ENCODE measurements at places on chromosomes 4 and X. TPM values are rescaled to one million over a fixed set of nuclear protein-coding genes. Genes with fewer than 3 reads are reported as not detected.

The C1GALT1C1 gene
- total RNA-seq = 19.3 TPM

The ADAD1 gene
- not detected for total RNA-seq

The NAA11 gene
- total RNA-seq = not detected

The TASL gene
- 4.6 TPM for total RNA-seq

The P2RY8 gene
- 8.3 TPM for total RNA-seq

The CCDC158 gene
- total RNA-seq = 0.18 TPM

The SRPX2 gene
- total RNA-seq = 19.1 TPM

The MANBA gene
- 39.5 TPM for total RNA-seq

The TMEM31 gene
- not detected for total RNA-seq

The SHROOM3 gene
- 73.6 TPM for total RNA-seq

The TRPC5OS gene
- not detected for total RNA-seq

- no peak for DNase-seq
These were observed 428.0 kb downstream of the SPIN4 start for GRCh38 chrX:62923093-62923492.

GRCh38 chr4:95155759-95156451 lies 392.9 kb downstream of the UNC5C start:
- DNase-seq = no peak

DNA sequence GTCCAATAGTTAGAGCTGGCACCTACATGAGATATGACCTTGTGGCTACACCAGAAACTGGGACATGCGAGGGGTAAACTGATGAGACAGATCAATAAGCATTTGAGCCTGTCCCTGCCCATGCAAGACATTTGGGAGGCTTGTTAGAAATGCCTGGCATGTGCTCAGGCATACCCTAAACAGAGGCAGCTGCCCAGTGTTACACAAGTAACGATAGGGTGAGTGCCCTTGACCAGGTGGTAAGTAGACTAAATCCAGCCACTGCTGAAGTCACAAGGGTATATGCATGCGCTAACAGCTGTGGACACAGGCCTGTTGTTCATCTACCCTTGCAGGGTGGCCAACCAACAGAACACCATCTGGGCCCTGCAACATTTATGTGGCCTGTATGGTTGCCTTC lies 56.1 kb upstream of the CCDC149 start:
- DNase-seq = no peak

GRCh38 chr4:25908491-25908901 lies 5.5 kb upstream of the SMIM20 start:
- DNase-seq = no peak

GRCh38 chr4:52143815-52144214 lies 92.7 kb downstream of the SPATA18 start:
- no peak for DNase-seq

DNA sequence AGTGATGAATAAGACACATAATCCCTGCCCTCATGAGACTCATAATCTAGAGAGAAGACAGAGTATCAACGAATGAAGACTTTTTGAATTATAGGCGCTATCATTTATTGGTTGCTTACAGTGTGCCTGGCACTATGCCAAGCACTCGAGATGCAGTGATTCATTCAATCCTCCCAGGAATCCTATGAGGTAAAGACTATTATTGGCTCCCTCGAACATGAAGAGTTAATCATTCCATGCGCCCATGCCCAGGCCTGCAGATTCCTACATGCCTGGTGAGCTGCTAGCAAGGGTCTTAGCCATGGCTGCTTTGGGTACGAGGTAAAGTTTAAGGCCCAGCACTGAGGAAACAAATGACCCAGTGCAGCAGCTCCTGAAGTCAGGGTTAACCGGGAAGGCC lies 47.0 kb downstream of the TEX13B start:
- no peak for DNase-seq

DNA sequence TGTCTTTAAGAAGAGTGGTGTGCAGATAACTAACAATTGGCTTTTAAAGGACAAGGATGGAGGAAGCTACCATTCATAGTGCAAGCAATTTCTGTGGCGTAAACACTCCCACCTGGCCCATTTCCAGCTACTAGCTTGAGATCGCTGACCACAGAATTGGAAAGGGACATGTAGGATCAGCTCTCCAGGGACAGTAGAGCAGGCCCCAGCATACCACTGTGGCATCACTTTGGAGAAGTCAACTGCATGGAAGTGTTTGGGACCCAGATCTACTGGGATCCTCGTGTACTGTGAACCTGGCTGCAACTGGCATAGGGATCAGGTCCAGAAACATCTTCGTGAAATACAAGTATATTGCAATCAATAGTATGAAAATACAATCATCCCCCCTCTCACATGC lies 515.0 kb downstream of the INPP4B start:
- peak; percentile 57 for DNase-seq

- DNase-seq = no peak
These were observed 30.4 kb upstream of the UBE2NL start for GRCh38 chrX:143853488-143853887.

DNA sequence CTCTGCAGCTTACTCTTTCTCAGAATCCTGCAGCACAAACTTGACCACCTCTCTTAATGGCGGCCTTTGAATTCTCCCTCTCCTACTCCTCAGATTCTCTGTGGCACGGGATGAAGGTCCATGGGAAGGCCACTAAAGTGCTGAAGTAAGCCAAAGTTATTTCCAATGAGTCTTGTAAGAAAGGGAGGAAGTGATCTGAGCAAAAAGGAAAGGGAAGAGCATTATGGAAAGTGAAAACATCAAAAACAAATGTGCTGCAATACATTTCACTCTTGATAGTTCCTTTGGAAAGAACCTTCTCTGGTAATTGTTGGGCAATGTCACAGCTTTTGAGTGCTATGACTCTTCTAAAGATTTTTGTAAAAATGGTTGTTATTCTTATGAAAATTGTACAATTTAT lies 54.3 kb upstream of the CAMK2D start:
- no peak for DNase-seq

- DNase-seq = no peak
These were observed 242.5 kb downstream of the OPHN1 start for GRCh38 chrX:68190799-68191198.

DNA sequence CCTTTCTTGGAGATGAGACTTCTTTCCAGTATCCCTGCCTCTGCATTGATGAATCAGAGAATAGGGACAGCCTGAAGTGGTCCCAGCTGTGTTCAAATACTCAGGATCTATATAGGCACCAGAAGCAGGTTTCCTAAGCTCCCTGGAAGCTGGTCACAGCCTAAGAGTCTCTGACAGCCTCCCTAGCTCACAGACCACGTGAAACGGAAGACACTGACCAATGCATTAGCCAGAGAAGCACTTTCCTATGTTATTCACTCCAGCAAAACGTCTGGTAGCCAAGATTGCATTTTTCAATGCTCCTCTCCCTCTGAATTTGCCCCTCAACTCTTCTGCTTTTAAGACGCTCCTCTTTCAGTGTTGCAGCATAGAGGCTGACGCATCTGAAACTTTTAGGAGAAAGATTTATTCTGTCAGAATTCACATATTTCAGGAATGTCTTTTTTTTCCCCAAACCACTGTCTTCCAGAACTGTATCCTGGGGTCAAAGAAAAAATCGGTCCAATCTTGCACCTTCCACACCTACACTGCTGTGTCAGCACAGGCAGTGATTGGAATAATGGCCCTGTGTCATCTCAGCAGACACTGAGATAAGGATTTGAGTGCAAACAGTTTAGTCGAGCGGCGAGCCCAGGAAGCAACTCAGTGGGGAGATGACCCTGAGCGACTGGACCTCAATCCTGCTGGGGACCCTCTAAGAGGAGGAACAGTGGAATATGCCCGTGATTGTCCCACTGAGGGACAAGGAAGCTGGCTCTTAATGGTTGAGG lies 109.4 kb downstream of the SMIM20 start:
- no peak for DNase-seq

DNA sequence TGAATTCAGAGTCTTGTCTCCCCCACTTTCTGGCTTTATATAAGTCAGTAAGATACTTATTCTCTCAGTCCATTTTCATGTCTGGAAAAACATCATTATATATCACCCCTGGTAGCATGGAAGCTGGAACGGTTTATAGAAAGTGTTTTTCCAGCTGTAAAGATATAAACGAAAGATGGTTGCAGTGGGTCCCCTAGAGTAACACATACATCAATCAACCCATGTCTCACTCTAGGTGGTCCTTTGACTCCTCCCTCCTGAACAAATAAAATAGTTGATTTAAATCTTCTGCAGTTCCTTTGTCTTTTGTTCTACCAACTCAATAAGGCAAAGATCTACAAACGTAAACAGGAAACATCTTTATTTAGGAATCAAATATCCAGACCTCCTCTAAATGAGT lies 1306.1 kb upstream of the TENM3 start:
- no peak for DNase-seq

- DNase-seq = peak; percentile 18
These were observed 1343.8 kb upstream of the IGFBP7 start for GRCh38 chr4:58453956-58454355.

DNA sequence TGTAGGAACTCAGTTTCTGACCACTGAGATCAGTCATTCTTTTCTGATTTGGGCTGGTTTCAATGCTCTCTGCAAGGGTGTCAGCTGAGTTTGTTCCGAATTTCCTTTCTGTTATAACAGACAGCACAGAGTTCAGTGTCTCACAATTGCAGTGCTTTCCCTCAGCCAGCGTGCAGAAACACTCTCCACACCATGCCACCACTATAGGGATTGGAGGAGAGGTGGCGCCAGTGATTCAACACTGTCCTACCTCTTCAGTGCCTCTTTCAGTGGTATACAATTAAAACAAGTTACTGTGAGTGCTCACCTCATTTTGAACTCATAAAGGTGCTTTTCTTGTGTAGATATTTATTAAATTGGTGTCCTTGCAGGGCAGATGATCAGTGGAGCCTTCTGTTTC lies 413.2 kb upstream of the CXorf51B start:
- DNase-seq = no peak

DNA sequence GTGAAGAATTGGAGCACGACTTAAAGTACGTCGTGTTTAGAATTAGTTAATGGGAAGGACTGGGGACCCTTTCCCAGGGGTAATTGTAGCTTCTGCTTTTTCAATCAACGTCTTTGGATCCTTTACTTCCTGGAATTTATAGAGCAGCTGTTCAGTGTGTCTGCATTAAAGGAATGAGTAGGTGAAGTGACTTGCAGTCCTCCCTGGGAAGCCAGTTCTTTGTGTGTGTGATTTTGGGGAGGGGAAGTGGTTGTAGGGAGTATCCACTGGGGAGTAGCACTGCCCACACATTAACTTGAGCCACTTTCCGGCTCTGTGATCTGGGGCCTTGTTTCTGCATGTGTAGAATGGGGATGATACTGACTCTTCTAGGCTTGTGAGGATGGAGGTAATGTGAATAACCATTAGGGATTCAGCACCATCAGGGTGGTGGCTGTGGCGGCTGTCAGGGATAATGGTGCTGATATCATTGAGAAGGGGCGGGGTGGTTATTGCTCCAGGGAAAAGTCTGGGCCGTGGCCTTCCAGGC lies 54.7 kb downstream of the TMEM131L start:
- no peak for DNase-seq

DNA sequence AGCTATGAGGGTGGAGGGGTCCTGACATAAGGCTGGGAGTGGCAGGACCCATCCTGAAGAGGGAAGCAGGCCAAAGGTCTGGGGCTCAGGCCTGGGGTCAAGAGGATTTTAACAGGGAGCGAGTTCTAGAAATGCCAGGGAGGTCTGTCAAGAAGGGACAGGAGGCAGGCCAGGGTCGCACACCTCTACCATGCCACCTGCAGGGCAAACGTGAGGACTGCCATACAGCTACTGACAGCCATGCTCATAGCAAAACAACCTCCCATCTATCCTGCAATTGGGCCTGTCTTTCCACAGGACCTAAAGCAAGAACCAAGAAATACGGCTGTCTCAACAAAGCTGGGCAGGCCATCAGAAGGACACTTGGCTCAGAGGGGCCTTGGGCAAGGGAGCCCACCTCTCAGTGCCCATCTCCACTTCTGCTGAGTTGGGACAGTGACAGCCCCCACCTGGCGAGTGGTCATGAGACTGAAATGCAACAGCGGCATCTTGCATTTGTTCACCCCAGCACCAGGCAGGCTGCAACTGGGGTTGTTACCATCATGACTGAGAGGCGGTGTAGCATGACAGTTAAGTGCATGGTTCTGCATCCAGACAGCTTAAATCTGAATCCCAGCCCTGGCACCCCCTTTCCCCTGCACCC lies 92.7 kb downstream of the WFS1 start:
- DNase-seq = no peak

DNA sequence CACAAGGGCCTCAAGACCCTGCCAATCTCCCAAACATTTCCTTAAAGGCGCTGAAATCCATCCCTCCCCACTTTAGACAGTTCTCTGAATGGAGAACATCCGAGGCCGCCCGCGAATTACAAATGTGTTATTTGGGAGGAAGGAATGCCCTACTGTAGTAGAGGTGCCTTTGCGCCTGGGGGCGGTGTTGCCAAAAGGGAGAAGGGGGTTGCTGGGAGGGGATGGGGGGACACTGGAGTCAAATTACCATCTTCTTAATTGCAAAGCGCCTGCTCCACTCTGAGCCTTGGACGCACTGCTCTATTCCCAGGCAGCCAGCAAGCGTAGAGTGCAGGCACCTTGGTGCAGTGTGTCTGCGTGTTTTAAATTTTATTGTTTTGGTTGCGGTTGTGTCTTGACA lies 2.7 kb downstream of the TMEM255A start:
- DNase-seq = peak; percentile 26

GRCh38 chr4:94523033-94523580 lies 71.4 kb downstream of the PDLIM5 start:
- no peak for DNase-seq

DNA sequence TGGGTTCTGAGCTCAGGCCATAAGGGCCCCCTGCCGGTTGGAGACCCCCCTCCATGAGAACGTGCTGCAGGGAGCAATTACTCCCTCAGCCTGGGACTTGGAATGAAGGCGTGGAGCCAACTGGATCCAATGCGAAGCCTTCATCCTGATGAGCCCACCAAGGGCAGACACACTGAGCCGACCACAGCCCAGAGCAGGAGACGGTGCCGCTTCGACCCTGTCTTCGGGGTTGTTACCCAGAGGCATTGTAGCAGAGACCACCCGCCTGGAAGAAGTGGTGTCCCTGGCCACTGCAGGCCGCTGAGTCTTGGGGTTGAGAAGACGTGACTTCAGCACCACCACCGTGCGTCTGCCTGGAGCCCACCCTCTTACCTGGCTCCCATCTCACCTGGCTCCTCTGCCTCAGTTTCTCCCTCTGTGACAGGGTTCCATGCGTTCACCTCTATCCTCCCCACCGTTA lies 7.0 kb upstream of the NKX1-1 start:
- no peak for DNase-seq

DNA sequence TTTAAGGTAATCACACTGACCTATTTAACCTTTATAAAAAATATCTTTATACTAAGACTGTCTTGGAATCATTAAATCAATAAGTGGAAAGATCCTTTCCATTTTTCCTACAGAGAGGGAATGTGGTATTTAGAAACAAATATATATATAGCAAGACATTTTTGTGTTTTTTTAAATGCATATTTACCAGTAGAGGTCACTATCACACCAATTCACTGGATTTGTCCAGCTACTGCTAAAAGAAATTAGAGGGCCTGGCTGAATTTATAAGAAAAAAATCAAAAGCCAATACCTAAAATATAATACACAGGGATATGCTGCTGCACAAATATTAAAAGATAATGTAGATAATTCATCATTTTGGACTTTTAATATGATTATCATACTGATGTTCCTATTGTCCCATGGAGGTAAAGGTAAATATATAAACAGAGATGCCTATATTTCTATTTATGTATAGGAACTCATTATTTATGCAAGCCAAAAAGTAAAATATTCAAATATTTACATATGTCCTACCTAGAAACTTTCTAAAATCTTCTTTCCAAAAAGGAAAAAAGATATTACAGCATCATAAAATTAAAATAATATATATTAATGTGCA lies 69.5 kb downstream of the PDE5A start:
- DNase-seq = no peak

- DNase-seq = no peak
These were observed 72.7 kb downstream of the KDM6A start for GRCh38 chrX:44945736-44946135.

- DNase-seq = no peak
These were observed 298.4 kb upstream of the ANKRD50 start for GRCh38 chr4:125010796-125011503.
